ENCODE measurements at places on chromosomes 4 and X.
A peak's percentile ranks its signal among the peaks of the same experiment; 100 is the strongest.

DNA sequence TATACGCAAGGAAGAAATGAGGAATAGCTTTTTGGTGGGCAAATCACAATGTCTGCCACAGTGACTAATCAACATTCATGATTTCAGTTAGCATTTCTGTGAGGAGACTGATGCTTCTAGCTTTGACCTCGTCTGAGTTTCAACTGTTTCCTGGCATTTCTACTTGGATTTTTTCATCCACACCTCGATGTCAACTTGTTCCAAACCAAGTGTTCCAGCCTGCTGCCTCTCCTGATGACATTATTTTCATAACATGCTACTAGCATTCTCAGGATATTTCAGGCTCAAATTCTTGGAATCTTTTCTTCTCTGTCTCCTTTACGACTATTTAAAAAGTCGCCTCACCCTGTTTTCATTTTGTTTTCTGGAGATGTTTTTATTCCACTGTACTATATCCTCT lies 90.3 kb upstream of the TEX13D start:
- no peak for DNase-seq

DNA sequence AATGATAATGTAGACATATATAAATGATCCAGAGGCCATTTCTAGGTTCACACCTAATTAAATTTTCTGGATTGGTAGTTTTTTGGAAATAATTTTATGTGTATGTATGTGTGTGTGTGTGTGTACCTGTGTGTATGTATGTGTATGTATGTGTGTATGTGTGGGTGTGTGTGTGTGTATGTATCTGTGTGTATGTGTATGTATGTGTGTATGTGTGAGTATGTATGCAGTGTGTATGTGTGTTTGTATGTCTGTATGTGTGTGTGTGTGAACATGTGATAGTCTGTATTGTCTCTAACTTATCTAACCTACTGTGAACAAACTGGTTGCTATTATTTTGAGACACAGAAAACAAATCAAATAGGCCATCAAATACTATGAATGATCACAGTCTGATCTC lies 152.6 kb downstream of the COL25A1 start:
- DNase-seq, result no peak

GRCh38 chr4:185896817-185897488 lies 85.0 kb upstream of the SORBS2 start:
- no peak for DNase-seq

- peak; percentile 56 for DNase-seq
Observed at GRCh38 chr4:82268050-82268825, 105.6 kb downstream of the HNRNPD start.

DNA sequence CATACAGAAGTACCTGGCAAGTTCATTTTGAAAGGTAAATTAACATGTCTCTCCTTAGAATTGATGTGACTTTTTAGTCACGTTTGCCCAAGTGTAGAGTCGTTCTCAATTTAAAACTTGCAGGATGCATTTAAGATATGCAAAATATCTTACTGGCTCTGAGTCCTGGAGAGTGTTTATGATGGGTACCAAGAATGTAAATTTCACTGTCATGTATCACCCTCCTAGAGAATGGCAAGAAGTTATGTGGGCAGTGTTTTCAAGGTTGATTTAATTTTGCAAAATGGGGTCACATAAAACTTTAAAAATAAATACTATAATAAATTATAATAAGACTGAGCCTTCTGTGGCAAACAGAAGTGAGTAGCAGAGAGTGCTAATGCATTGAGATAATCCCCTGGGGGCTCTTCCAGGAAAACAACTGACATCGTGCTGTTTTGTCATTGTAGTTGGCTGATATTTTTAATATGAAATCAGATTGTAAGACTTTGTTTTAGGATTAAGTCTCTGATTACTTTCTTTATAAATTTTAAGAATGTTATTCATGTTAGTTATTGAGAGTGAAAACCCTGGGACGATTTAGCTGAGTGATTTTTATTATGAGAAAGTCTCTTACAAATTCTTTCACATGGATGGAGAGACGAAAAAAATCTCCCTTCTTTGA lies 103.0 kb downstream of the AFF1 start:
- peak; percentile 50 for DNase-seq

- DNase-seq, result peak; percentile 26
Observed at GRCh38 chr4:11021333-11021732, 336.8 kb upstream of the CLNK start.

Data from spinal cord (tissue), 10 donors.